Stimulated activated CD4-positive, alpha-beta T cell treated with anti-CD3 and anti-CD28 coated beads, TNF-alpha, amount 100 ng/mL, for 1 hour (primary cell): ENCODE measurements at places on chromosomes 4 and X.

GRCh38 chrX:56802921-56803849 is 74.1 kb downstream of the NBDY start:
- DNase-seq = peak; percentile 37

GRCh38 chr4:1274871-1275270 is 14.8 kb upstream of the MAEA start:
- DNase-seq = no peak

GRCh38 chr4:88841635-88842034 is 144.0 kb upstream of the NAP1L5 start:
- no peak for DNase-seq

DNA sequence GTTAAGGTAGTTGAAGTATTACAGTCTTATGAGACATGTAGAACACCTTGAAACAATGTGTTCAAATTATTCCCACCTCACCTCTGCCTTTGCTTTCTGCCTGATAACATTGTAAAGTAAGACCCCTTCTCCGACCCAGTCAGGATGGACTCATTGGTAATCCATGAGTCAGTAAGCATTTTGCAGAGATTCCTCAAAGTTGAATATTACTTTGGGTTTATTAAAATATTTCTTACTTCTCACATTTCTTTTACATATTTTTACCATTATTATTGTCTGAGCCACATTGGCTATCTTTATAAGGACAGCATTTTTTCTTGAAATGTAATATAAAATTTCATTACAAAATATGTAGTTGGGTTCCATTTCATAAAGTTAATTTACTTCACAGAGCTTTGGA is 201.6 kb downstream of the BMPR1B start:
- DNase-seq = no peak

DNA sequence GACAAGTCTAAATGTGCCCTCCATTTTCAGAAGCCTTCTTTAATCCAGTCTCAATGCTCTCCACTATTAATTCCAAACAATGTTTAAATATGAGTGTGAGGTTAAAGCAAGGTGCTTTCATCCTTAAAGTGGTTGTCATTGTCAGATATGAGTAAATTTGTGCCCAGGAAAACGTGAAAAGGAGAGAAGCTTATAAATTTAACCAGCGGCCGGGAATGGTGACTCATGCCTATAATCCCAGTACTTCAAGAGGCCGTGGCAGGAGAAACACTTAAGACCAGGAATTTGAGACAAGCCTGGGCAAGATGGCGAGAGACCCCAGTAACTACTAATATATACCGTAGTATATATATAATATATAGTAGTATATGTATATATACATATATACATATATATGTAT is 270.0 kb downstream of the ARHGAP24 start:
- DNase-seq = no peak

DNA sequence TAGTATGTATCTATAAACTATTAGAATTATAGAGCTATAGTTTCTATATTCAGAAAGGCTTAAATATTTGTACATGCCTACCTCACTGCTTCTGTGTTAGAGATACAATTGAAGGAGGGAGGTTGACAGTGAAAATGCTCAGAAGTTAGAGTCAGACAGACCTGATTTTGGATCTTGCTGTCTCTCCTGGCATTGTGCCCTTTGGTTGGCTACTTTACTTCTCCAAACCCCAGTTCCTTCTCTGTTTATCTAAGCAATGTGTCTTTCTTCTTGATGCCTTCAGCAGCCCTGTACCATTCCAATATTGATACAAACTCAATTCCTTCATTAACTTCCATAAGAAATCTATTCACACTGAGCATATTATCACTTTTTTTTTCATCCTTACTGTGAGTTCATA is 28.7 kb downstream of the CCNG2 start:
- no peak for DNase-seq

- DNase-seq = no peak
Observed at GRCh38 chrX:119682019-119682989, 10.7 kb downstream of the SEPTIN6 start.
